ENCODE measurements at places on chromosomes 7 and 10.

DNA sequence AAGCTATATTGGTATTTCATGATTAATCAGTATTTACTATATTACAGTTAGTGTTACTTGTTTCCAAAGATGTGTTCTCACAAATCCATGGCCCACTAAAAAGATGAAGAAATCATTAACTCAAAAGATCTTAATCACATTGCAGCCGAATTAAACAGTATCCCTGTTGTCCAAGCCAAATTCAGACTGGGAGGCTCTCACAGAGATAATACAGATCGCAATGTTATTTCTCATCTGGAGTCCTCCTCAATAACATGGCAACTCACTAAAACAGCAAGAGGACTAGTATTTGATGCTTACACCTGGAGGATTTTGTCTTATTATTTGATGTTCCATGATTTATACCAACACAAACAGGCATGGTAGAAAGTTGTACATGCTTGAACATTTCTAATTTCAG is 23.4 kb downstream of the CYP51A1 start:
- no peak for DNase-seq

GRCh38 chr10:24824536-24824935 is 100.8 kb upstream of the ARHGAP21 start:
- DNase-seq = no peak

GRCh38 chr7:5139998-5140397 is 50.0 kb upstream of the WIPI2 start:
- no peak for DNase-seq

DNA sequence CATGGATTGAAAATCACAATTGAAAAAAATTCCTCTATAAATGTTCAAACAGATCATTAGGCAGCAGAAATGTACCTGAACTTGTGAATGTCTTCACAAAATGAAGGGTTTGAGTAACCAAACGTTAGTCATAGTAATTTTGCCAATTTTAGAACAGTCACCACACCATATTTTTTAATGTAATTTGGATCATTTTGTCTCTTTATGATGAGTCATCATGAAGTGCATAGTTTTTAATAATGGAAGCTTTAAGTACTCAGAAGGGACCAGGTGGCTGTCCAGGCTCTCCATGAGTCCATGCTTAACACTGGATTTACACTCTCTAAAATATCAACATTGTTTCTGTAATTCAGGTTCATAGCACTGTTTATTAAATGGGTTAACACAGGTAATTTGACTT is 219.2 kb downstream of the ETV1 start:
- DNase-seq = no peak

GRCh38 chr10:113519681-113520115 is 33.2 kb upstream of the HABP2 start:
- no peak for DNase-seq

DNA sequence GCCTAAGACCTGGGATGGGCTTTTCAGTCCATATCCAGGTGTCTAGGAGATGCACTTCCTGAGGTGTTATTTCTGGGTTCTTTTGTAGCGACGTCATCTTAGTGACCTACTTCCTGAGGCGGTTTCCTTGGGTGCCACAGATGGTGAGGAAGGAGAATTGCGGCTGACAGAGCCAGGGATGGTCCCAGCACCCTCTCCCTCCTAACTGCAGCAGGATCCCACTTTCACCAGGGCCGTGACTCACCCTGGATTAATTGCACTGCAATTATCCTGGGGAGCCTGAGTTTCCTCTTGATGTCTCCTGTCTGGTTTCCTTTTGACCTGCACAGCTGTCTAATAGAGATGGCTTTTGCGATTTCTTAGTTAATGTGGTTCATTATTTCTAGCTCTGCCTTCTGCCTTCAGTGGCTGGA is 271.7 kb downstream of the TCF7L2 start:
- DNase-seq = no peak

- no peak for DNase-seq
Measured at GRCh38 chr7:106218546-106218945, 66.2 kb downstream of the NAMPT start.

DNA sequence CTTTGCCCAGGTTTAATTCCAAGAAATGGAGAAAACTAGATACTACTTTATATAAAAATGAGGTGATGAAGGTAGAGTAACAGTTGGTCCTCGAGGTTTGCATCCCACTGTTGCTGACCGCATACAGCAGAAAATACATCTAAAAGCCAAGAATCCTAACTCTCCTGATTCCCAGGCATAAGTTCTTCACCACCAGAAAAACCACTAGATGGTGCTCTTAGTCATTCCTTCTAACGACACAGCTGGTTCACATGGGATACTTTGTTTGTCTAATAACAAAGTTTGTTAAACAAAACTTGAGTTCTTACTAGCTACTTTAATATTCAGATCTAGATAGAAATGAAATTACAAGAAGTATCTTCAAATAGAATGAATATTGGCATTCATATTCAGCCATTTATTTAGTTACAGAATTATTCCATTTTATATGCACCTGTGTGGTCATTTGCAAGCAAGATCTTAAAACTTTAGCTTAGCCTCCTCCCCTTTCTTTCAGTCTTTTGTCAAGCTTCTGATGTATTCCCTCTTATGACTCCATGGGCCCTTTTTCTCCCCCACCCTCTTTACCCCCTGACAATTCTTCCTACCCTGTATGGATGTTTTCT is 54.1 kb upstream of the CYP26C1 start:
- no peak for DNase-seq

DNA sequence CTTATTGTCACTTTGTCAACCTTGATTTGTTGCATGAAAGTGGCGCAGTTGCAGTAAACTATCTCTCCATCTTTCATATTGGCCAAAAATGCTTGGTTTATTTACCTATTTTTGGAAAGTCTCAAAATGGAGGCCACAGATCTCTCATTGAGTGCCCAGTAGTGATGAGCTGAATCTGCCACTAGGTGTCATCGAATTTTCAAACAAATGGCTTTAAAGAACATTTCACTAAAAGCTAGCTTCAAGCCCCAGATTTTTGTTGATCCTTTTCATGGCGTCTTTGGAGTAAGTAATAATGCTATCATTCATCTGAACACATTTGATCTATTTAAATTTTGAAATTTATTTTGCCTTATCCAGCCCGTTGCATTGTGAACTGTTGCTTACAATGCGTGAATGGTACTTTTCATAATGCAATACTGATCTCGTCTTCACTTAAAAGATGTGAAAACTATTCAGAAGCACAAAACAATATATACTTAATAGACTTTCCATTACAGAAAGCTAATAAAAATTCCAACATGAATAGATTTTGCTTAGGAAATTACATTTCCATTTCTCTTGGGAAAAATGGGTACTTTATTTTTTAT is 236.2 kb downstream of the DNAJB9 start:
- DNase-seq = no peak

DNA sequence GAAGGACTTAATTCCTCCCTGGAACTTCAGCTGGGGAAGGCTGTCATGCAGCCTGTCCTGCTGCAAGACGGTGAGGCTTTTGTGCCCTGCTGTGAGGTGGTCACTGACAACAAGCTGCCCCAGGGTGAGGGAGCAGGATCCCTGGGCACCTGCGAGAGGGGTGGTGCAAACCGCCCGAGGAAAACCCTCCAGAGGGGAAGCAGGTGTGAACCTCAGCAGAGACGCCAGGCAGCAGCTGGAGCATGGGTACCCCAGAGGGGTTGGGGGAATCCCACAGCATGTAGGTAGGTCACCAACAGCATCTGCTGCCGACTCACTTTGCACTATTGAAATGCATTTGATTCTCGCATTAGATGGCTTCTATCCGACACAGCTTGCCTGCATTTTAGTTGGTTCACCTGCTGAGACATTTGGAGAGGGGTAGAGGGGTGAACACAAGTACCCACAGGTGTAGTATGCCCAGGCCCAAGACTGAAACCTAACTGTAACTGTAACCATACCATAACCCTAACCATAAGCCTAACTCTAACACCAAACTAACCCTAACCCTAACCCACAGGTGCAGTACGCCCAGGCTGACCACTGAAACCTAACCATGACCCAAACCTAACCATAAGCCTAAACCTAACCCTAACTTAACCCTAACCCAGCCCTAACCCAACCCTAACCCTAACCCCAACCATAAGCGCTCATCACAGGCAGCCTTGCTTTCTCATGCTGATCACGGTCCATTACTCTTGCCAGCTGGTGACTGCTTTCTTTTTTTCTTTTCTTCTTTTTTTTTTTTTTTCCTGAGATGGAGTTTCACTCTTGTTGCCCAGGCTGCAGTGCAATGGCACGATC is 85.9 kb downstream of the ELFN1 start:
- no peak for DNase-seq

- no peak for DNase-seq
Measured at GRCh38 chr7:92613720-92614119, 23.5 kb upstream of the FAM133B start.

- DNase-seq = no peak
Measured at GRCh38 chr7:91683823-91684222, 196.7 kb downstream of the MTERF1 start.

DNA sequence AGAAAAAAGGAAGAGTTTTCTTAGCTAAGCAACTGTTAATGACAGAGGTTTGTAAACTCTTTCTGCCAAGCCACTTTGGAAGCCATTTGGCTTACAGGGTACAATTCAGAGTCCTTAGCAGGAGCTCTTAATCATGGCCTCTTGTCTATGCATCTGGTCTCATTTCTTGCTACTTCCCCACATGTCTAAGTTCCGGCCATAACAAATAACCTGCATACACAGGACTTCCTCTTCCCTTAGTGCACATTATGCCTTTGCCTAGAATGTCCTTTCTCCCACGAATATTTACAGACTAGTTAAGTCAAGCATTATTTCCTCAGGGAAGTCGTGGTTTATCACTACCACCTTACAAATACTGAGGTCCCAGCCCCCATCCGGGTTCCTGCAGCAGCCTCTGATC is 8.6 kb upstream of the UPF2 start:
- no peak for DNase-seq

DNA sequence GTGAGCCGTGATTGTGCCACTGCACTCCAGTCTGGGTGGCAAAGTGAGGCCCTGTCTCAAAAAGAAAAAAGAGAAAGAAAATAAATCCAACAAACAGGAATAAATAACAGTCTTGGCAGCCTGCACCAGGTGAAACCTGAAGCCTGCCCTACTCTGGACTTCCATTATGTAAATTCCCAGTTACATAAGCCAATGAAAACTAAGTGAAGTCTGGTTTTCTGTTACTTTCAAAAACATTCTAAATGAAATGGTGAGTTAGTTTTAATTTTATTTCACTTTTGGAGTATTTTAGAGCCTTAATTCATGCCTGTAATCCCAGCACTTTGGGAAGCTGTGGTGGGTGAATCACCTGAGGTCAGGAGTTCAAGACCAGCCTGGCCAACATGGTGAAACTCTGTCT is 22.5 kb upstream of the HIBADH start:
- no peak for DNase-seq

Measured in right hindlimb (tissue), 1 donor.